ENCODE measurements at places on chromosomes 16 and 17.

DNA sequence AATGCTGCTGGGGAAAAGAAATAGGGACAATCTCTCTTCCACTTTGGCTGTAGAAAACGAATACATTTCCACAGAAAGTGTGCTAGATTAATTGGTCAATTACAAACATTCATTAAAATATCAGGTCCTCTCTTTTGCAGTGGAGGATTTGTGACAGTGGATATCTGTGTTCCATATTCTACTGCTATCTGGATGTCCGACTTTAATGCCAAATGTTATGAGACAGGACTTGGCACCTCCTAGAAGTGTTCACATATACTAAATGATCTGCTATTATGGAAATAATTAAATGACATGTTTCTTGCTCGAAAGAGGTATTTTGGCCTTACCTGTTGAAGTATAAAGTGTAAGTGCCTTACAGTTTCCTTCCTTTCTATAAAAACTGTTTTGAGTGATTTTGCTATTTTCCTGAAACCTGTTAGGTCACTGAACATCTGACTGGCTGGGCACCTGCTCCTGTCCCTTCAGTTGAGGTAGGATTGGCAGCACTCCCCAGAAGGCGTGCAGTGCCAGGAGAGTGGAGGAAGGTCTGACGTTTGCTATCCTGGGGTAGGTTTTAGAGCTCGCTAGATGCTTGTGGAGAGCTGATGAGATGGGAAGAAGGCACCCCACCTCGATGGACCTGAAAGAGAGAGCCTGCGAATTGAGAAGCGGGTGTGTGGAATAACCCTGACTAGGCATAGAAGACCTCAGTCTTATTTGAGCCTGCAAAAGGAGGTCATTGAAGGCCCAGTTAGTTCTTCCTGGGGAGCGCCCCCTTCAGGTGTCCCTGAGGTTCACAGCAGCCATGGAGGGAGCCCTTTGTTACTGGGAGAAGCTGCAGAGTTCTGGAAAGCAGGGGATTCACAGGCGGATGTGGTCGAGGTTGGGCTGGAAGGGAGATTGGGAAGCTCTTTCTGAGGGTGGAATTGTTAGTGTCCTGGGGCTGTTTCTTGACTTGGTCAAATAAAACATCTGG, 159.4 kb upstream of the ZNF267 start:
- no peak for DNase-seq

GRCh38 chr16:71205482-71206131, 24.9 kb downstream of the HYDIN start:
- DNase-seq = no peak

GRCh38 chr17:81428948-81429774, 33.9 kb downstream of the BAHCC1 start:
- DNase-seq = peak; percentile 93

GRCh38 chr16:74635303-74635702, 28.4 kb upstream of the GLG1 start:
- no peak for DNase-seq

DNA sequence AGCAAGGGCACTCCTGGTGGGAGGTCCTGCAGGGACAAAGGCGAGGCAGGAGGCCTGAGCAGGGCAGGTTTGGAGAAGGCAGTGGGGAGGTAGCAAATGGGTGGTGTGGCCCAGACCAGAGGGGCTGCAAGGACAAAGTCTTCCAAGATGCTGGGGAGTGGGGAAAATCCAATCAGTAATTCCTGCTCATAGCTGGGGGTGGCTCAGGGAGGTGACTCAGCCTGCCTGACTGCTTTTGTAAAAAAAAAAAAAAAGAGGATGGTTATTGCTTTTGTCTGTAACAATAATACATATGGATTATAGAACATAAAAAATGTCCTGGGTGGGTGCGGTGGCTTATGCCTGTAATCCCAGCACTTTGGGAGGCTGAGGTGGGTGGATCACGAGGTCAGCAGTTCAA, 5.2 kb downstream of the IL34 start:
- DNase-seq = no peak

DNA sequence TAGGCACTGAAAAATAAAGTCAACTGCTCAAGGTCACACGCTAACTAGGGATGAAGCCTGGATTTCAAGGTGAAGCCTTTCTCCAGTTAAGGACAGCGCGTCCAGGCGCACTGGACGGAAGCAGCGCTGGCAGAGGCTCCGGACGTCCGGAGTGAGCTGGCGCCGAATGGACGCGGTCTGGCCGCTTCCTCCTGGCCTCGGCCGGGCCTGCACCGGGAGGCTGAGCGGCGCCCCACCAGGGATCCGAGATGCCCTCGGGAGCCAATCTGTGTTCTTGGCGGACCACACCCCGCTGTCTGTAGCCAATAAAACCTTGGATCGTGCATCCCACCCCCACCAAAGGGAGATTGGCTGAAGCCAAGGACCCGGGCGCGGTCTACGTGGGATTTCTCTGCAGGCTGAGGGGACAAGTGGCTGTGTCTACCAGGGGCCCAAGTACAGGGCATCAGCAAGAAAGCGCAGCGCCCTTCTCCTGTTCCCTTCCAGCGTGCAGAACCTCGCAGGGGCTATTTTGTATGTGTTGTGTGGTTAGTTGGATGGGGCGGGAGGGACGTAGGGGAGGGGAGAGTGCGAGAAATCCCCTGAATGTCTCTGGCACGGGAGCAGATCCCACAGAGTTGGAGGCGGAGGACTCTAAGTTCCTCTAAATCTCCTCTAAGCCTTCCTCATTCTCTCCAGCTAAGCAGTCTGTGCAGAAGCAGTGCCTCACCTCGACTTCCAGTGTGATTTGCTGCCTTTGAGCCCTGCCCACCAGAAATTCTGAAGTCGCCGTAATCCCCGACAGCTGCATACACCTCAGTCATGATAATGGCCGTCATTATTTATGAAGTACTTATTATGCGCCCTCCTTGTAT, 2.5 kb upstream of the AKAP10 start:
- DNase-seq = no peak

- no peak for DNase-seq
Measured at GRCh38 chr16:349211-349610, 3.3 kb downstream of the AXIN1 start.
